NCI-H1417 (cell line): ENCODE measurements at places on chromosomes 7 and 10.
A peak's percentile ranks its signal among the peaks of the same experiment; 100 is the strongest.

GRCh38 chr7:37928878-37929277, 8.4 kb downstream of the EPDR1 start:
- DNase-seq = no peak

DNA sequence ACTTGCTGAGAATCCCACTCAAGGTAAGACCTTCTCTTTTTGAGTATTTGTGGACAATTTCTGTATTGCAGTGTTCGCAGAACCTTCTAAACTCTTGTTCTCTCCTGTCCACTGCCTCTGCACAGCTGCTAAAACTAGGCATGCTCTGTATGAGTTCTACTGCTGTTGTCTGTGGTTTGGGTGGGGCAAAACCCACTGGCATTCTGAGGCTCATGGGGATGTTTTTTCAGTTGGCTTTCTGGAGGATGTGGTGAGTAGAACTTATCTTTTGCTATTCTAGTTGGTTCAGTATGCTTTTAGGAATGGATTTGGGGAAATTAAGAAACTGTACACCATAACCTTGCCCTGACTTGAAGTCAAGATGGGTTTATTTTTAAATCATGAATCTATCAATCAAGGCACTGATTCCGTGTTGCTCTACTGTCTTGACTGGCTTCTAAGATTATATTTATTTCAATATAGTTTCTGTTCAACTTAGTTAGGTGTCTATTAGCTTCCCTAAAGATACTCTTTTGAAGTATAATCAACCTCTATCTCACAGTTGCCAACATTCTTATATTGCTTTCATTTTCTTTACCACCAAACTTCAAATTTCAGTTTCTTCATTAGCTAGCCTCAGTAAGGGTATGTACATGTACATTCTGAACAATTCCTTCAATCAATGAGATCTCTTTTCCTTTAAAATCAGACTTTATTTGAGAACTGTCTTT, 25.0 kb upstream of the C1GALT1 start:
- DNase-seq = no peak

GRCh38 chr7:152862006-152862405, 102.5 kb downstream of the ACTR3B start:
- no peak for DNase-seq

GRCh38 chr10:71076473-71077142, 135.8 kb upstream of the UNC5B start:
- no peak for DNase-seq

- no peak for DNase-seq
Observed at GRCh38 chr7:144713850-144714249, 122.0 kb downstream of the TPK1 start.

DNA sequence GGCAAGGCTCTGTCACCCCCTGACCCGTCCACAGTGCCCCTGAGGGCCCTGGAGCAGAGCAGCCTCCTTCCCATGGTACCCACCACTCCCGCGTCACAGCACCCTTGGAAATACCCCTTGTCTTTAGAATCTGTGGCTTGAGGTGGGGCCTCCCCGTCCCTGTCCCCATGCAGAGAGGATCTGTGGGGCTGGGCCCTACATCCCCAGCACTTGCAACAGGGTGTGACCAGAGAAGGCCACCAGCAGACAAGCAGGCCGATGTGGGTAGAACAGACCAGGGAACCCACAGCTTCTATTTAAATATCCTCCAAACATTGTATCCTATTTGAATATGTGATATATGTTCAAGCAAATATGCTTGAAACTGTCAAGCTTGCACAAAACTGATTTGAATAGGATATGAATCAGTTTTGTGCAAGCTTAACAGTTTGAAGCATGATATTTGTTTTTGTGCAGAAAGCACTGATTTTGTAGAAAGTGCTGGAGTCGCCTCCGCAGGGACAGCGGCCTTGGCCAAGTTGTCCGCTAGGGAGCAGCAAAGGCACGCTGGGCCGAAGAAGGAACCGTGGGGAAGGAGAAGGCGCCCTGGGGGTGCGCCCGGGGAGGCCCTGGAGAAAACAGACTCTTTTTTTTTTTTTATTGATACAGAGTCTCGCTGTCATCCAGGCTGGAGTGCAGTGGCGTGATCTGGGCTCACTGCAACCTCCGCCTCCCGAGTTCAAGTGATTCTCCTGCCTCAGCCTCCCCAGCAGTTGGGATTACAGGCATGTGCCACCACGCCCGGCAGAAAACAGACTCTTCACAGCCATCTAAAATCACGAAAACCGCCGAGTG, 2.2 kb downstream of the CFAP46 start:
- peak; percentile 36 for DNase-seq

GRCh38 chr7:45180084-45180986, 22.7 kb downstream of the RAMP3 start:
- no peak for DNase-seq

DNA sequence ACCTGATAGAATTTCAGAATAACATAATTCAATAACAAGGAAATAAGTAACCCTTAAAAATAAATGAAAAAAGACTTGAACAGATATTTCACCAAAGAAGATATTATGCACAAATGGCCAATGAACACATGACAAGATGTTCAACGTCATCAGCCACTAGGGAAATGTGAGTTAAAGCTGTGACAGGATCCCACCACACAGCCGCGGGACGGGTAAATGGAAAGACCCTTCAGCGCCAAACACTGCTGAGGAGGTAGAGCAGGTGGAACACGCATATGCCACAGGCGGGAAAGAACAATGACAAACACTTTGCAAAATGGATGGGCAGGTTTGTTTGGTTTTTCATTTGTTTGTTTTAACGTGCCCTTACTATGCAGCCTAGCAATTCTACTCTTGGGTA, 86.1 kb upstream of the RNF32 start:
- peak; percentile 77 for DNase-seq

DNA sequence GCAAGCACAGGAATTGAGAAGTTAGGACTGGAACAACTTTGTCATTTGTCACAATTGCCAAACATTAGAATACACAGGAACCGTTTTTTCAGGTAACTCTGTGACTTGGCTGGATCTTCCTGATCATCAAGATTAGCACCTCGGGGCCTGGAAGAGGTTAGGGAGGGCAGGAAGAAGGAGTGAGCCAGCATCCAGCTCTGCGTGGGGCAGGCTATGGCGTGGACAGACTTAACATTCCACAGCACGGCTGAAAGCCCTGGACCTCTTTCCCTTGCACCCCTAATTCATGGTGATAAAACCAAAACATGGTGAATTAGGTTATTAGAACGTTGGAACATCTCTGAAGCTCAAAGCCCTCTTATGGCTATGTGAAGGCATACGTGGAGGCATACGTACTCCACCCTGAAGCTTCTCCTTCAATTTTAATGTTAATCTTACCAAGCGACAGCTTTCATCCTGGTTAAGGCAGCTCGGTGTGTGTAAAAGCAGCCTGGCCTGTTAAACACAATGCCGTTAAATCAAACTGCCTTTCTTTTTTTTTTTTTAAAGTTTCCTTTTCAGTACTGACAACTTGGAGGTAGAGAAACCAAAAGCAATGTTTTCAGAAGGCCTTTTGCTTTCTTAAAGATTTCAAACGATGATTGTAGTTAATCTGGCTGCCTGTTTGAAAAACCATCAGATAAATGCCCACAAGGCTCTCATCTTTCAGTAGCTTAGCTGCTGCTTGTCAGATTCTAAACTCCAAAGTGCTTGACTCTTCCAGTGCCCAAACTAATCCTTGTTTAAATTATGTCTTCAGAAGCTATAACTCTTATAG, 4.5 kb downstream of the GRK5 start:
- DNase-seq = no peak

DNA sequence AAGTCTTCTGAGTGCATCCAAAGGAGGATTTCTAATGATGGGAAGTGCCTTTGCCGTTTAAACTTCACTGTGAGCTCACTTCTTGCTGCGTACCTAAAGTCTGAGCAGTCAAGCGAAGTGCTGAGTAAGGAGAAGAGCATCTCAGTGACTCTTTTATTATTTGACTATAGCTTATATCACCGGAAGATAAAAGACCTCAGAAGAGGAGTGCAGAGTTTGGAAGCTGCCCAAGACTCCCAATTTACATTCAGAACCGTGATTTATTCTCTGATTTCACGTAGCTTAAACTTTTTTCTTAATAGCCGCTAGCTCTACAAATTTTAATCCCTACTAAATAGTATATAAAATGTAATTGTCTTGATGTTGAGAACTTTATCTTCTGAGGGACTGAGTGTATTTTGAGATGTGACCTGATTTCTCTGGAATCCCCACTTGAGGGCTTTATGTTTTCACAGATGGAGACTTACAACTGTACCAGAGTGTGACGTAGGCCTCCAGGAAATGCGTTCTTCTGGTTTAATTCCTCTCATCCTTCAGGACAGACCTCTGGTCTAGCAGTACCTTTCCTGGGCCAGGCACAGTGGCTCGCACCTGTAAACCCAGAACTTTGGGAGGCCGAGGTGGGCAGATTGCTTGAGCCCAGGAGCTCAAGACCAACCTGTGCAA, 51.1 kb downstream of the CAMK1D start:
- no peak for DNase-seq
